CD4-positive, alpha-beta memory T cell (primary cell): ENCODE measurements at places on chromosomes 3 and 15.
A peak's percentile ranks its signal among the peaks of the same experiment; 100 is the strongest.

- DNase-seq, result peak; percentile 98
Measured at GRCh38 chr15:82540055-82540983, at the start of gene RPS17. RPS17 (minus strand) TSS chr15:82540457; CDS start chr15:82540428, 29 bp downstream.

DNA sequence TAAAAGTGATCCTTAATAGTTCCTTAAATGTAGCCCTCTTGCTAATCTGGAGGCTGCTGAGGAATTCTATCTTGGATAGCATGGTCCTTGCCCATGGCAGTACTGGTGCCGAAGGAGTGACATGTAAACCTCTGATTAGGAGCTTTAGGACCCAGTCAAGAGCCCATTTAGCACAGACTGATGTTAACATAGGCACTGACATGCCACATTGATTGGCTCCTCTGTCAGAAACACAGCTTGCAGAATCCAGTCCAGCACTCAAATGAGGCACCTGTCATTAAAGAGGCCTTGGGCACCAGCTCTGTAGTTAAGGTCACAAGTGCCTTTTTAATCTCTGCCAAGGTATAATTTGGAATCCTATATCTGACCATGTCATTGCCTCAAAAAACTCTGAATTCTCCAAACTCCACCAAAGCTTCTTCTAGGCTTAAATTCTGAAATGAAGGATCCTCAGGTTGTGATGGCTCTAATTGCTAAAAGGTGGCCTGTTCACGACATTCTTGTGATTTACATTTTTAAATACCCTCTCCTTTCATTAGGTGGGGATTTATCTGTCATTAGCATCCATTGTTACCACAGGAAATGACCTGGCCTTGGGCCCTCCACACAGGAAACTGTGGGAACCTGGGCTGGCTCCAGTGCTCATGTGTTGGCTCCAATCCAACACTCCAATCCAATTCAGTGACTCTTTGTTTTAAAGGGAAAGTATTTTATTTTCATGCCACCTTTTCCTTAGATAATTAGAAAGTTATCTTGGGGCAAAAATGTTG lies 57.3 kb upstream of the RNF7 start:
- no peak for DNase-seq

GRCh38 chr3:183581496-183582155 lies 26.1 kb upstream of the KLHL6 start:
- DNase-seq, result no peak

DNA sequence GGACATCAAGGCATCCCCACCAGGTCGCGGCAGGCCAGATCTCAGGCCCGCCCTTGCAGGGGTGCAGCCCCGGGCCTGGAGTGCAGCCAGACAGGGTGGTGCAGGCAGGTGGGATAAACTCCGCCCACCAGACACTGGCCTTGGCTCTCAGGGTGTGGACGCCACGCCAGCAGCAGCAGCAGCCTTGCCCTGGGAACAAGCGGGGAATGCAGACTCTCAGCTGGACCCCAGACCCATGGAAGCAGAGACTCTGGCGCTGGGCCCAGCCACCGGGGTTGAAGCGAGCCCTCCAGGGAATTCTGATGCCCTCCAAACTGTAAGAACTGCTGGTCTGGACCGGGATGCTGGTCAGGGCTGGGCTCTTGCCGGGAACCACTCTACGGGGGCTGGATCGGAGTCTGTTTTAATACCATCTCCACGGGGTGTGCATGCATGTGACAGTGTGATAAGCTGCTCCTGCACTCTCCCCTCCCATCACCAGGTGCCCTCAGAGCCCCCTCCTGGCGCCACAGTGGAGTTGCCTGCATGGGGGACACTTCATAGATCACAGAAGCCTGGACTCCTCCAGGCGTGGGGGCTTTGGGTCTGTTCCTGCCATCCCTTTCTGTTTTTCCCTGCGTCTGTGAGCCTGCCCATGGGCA lies 142.7 kb downstream of the NSMCE3 start:
- DNase-seq, result no peak

GRCh38 chr3:171256445-171257250 lies 203.6 kb downstream of the TNIK start:
- DNase-seq, result no peak

- no peak for DNase-seq
Measured at GRCh38 chr3:141320399-141321108, 47.8 kb upstream of the ZBTB38 start.

GRCh38 chr3:120093119-120093910 lies 932 bp downstream of the GSK3B start:
- DNase-seq, result peak; percentile 35
